ENCODE measurements at places on chromosomes 2 and 18. TPM values are rescaled to one million over a fixed set of nuclear protein-coding genes. Genes with fewer than 3 reads are reported as not detected.
A peak's percentile ranks its signal among the peaks of the same experiment; 100 is the strongest.

The SSB gene
- polyA plus RNA-seq = 80.3 TPM

DNA sequence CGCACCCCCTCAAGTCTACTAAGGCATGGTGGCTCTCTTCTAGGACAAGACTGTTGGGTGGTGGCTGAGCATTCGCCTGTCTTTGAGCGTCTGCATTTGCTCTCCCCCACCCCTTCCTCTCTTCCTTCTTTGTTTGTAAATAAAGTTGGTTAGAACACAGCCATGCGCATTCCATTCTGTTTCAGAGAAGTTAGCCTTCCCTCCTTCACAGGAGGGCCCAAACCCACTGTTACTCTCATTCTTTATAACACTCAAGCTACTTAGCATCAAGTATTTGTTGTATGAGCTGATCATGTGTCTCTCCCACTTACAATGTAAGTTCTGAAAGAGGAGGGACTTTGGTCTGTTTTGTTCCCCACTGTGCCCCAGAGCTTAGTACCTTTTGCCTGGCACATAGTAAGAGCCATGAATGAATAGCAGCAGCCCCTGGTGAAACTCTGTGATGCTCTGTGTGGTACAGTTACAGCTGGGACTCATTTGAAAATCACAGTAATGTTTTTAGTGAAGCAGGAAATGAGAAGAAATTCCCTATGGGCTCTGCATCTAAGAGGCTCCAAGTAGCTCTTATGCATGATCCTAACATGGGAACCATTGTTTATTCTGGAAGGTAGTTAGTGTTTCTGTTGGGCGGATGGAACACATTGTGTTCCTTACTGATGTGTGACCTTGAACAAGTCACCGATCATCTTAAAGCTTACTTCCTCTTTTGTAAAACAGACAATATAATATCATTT is 7.7 kb downstream of the MGAT5 start:
- no peak for DNase-seq

DNA sequence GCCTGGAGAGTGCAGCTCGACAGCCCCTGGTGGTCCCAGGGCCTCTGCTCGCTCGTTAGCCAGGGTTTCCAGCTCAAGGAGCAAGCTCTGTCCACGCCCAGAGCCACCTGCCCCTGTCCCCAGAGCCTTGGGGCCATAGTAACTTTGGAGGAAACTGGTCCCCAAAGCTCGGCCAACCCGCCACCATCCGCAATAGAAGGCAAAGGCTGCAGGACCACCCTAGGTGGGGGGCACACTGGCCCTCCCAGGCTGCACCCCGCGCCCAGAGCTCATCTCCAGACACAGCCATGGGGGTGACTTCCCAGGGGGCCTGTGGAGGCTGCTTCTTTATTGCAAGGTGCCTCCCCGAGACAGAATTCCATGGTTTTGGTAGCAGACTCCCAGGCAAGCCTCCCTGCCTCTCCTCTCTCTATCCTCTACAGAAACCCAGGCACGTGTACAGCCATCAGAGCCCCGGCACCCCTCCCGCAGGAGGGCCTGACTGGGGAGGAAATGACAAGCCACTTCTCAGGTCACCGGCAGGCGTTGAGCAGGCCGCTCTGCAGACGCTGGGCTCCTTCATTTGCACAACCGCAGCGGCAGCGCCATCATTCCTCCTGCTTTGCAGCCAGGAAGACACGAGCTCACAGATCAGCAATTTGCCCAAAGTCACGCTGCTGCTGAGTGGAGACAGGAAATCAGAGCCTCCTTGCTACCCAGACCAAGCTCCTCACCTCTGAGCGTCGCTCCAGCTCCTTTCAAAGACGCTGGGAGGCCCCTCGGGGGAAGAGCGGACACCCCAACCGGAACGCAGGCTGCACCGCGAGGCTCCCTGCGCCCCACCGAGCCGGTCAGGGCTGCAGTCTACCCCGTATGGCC is 80.2 kb downstream of the NDUFA10 start:
- no peak for DNase-seq

DNA sequence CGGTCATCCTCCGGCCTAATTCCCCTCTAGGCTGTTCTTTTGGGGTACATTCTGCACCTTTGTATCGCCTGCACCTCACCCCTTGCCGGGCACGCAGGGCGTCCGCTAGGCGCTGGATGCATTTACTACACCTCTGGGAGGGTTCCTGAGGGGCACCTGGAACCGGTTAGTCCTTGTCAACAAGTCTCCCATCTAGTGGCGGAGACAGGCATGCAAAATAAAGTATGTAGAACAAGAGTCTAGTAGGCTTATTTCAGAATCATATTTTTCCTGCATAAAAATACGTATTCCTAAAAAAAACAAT is 705 bp upstream of the TEX261 start:
- peak; percentile 72 for DNase-seq

GRCh38 chr2:44707945-44708660 is 233.4 kb upstream of the SIX3 start:
- no peak for DNase-seq

GRCh38 chr2:235025800-235026536 is 74.2 kb downstream of the SH3BP4 start:
- no peak for DNase-seq

- DNase-seq = no peak
Observed at GRCh38 chr2:200021449-200022114, 66.2 kb downstream of the MAIP1 start.

Data from SK-N-SH (cell line).